CD4-positive, alpha-beta T cell treated with Interleukin-1 beta for 1 hour (primary cell): ENCODE measurements at places on chromosomes 2 and 18.

- DNase-seq: no peak
These were observed 6.8 kb downstream of the ITM2C start for GRCh38 chr2:230871361-230872150.

DNA sequence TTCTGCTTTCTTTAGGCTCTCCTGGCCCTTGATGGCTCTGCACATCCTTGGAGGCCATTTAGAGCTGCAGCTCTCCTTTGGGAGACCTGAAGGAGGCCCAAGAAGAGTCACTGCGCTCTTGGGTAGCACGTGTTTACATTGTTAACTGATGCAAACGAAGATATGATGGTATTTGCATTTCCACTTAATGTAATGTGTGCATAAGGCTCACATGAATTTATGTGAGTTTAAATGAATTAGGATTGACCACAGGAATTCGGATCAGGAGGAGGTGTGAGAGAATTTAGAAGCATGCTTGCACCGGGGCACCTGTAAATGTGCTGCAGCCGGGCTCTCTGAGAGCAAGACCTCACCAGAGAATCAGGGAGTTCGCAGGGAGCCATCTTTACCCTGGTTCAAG, 7.5 kb downstream of the SH3RF3 start:
- no peak for DNase-seq

- no peak for DNase-seq
These were observed 1.9 kb downstream of the TCF23 start for GRCh38 chr2:27150639-27151230.

GRCh38 chr2:75600461-75601011, 39.8 kb upstream of the EVA1A start:
- no peak for DNase-seq

DNA sequence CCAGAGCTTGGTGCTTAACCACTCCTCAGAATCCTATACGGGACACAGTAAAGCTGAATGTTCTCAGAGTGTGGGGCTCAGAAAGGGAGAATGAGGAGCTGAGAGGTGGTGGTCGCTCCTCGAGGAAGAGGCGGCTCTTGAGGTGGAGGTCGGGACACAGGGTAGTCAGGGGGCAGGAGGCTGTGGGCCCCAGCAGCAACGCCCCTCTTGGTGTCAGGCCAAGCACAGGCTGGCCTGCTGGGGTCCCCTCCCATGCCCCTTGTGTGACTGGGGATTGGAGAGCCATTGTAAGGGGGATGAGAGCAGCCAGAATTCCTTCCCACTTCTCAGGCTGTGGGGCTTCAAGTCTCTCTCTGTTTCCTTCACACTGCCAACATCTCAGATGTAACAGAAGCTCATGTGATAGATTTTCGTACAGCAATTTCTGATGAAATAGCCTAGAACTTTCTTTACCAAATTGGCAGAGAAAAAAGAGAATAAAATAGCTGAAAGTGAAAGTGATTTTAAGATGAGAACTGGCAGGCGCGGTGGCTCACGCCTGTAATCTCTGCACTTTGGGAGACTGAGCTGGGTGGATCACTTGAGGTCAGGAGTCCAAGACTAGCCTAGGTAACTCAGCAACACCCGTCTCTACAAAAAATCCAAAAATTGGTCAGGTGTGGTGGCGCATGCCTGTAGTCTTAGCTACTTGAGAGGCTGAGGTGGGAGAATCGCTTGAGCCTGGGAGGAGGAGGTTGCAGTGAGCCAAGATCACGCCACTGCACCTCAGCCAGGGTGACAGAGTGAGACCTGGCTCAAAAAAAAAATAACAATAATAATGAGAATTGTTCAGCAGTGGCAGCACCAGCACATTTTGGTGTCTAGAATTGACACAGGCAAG, 61.1 kb upstream of the RPL31 start:
- no peak for DNase-seq
